Cerebellum (tissue), 4 donors: ENCODE measurements at places on chromosomes 13 and 19. TPM values are rescaled to one million over a fixed set of nuclear protein-coding genes. Genes with fewer than 3 reads are reported as not detected.

Gene LILRB5
- total RNA-seq: 1.2 TPM

Gene ZNF492
- total RNA-seq: 1.5 TPM

Gene MIPEP
- 12.1 TPM for total RNA-seq

Gene SIGLEC8
- total RNA-seq: 0.82 TPM

Gene ZSCAN18
- 78.6 TPM for total RNA-seq

Gene IGFL3
- total RNA-seq: not detected

Gene ANO8
- total RNA-seq: 21.7 TPM

Gene ZNF98
- total RNA-seq: 0.91 TPM

Gene PLK5
- total RNA-seq: 0.36 TPM

Gene KLHL1
- total RNA-seq: 23.2 TPM

Gene VAV1
- total RNA-seq: 1.8 TPM

Gene PNMA8A
- total RNA-seq: 41.1 TPM

Gene WDR88
- not detected for total RNA-seq
